ENCODE measurements at places on chromosomes 4 and X.

GRCh38 chr4:37555322-37555721 lies 130.9 kb downstream of the RELL1 start:
- DNase-seq, result no peak

GRCh38 chr4:108830509-108831244 lies 67.8 kb upstream of the ETNPPL start:
- no peak for DNase-seq

DNA sequence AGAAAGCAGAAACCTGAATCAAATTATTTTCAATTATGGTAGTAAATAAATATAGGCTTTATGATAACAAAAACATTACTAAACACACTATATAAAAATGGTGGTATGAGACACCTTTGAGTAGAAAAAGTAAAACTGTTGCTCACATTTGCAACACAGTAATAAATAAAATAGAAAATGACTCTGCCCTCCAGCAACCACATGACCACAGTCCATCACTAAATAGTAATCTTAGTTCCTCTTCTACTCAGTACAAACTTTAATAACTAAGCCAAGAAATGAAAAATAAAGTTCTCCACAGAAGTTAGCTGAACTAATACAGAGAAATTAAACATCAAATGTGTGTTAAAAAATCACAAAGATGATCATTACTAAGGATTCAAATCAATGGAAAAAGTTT lies 108.5 kb downstream of the ADGRA3 start:
- DNase-seq, result no peak

DNA sequence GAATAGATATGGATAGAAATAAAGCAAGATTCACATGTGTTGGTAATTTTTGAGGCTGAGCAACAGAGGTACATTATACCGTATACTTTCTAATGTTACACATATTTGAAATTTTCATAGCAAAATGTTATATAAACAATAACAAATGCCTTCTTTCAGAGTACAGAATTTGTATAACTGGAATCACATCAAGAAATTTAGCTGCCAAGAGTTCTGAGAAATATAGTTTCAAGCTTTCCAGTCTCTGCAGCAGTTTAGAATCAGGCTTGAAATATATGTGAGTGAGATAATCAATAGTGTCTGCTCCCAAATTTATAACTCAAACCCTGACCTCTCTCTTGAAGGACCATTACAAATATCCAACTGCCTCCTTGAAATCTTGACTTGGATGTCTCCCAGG lies 23.8 kb downstream of the FAM184B start:
- DNase-seq, result no peak

DNA sequence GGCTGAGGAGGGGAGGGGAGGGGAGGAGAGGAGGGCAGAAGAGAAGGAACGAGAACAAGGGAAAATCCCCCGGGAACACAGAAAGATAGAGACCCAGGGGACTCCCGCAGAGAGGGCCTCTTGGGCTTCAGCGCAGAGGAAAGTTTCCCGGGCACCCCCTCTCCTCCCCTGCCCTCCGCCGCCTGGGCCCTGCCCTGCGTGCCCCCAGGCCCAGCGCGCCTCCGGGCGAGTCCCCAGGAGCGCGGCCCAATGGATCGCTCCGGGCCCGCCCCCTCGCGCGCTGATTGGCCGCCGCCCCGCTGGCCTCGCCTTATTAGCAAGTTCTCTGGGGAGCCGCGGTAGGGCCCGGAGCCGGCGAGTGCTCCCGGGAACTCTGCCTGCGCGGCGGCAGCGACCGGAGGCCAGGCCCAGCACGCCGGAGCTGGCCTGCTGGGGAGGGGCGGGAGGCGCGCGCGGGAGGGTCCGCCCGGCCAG lies at the start of gene MSX1:
MSX1 (plus strand) TSS at position 341 of the 474 bp plus-strand sequence. CDS start 235 bp downstream, outside the sequence.
- peak; percentile 82 for DNase-seq

GRCh38 chr4:145285928-145286327 lies 105.5 kb upstream of the OTUD4 start:
- peak; percentile 13 for DNase-seq

GRCh38 chr4:139720806-139721205 lies 55.2 kb downstream of the MGST2 start:
- no peak for DNase-seq

- no peak for DNase-seq
Observed at GRCh38 chr4:83285055-83285407, 433 bp upstream of the COQ2 start.

DNA sequence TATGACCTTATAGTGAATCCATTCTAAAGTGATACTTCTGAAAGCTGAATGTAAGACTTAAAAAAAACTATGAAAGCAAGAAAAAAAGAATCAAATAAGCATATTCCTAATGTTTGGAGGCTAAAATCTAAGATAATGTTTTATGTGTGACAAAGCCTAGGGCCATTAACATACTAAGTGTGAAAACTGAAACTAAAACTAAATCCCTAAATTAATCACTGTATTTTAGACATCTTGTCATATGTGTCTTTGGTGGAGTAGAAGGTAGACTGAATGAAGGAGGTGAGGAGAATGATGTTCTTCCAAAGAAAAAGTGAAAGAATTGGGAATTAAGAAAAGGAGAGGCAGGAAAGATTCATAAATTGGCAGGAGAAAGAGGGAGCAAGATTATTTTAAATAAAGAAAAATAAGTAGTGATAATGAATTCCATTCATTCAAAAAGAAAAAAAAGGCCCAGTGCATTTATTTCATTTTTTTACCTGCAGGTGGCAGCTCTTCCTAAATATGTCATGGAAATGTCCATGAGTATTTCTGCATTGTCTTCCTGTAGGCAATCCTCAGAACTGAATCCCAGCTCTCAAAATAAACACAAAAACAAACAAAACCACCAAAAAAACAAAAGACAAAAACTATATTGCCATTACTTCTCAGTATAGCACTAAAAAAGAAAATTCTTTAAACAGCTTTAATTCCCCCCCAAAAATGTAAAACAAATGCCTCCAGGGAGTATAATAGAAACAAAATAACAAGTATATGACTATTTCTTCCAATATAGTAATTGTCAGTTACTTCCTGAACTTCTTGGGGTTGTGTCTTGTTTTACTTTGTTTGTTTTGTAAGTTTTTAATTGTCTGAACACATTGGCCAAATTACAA lies 17.0 kb upstream of the AP1AR start:
- DNase-seq, result peak; percentile 58

- no peak for DNase-seq
Observed at GRCh38 chrX:3763111-3763510, 49.7 kb upstream of the PRKX start.

DNA sequence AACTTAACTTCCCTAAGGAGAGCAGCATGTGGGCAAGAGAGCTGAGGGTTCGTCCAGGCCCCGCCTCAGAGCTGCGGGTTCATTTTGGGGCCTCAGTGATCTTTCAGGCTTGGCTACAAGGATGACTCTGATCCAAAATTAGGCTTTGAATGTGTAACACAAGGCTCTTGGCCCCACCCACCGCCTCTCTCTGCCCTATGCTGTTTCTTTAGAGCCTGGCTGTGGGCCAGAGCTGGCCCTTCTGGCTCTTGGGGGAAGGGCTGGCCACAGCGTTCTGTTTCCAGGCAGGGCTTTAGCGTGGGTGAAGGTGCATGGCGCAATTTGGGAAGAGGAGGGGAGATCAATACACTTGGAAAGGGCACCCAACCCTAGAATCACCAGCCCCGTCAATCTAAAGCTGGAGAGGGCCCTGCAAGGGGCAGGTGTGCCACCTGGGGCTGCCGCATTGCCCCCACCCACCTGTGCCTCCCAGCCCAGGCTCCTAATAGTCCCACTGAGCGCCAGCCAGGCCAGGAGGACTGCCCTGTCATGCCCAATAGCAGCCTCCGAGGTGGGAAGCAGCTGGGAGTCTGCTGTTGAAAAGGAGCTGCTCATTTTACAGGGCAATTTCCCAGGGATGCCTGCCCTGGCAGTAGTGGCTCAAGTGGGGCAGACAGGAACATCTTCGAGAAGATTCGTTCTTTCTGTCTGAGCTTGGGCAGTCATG lies 84.5 kb upstream of the MAML3 start:
- no peak for DNase-seq

- no peak for DNase-seq
Observed at GRCh38 chr4:182293691-182294255, 50.6 kb downstream of the TENM3 start.

GRCh38 chr4:138677748-138678147 lies 337.8 kb upstream of the NOCT start:
- DNase-seq, result peak; percentile 18

DNA sequence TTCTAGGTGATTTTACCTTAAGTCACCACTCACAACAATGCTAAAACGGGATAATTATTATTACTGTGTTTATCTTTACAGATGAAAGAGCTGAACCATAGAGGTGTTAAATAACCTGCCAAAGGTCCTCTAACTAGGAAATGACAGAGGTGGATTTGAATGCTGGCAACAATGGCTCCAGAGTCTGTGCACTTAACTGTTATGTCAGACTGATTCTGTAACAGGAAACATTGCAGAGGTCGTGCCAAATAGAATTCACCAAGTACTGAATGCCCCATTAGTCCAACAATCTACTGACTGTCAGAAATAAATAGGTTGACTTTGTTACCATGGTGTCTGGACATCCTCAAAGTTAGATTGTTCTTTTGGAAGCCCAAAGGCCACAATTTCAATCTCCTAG lies 20.9 kb upstream of the USP27X start:
- DNase-seq, result no peak

DNA sequence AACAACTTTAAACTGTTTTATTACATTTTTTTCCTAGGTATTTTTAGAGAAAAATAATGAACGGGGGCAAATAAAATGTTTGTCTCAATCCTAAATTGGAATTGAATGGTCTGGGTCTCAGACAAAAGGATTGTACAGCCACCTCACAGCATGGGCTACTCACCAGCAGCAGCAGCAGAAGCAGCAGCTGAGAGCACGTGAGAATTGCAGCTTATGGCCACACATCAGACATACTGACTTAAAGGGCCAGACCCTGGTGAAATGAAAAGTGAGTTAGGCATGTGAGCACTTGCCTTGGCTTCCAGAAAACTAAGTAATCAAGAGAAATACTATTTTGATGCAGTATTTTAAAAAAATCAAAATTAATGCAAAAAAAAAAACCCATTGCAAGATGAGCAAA lies 56.6 kb downstream of the AASDH start:
- no peak for DNase-seq

DNA sequence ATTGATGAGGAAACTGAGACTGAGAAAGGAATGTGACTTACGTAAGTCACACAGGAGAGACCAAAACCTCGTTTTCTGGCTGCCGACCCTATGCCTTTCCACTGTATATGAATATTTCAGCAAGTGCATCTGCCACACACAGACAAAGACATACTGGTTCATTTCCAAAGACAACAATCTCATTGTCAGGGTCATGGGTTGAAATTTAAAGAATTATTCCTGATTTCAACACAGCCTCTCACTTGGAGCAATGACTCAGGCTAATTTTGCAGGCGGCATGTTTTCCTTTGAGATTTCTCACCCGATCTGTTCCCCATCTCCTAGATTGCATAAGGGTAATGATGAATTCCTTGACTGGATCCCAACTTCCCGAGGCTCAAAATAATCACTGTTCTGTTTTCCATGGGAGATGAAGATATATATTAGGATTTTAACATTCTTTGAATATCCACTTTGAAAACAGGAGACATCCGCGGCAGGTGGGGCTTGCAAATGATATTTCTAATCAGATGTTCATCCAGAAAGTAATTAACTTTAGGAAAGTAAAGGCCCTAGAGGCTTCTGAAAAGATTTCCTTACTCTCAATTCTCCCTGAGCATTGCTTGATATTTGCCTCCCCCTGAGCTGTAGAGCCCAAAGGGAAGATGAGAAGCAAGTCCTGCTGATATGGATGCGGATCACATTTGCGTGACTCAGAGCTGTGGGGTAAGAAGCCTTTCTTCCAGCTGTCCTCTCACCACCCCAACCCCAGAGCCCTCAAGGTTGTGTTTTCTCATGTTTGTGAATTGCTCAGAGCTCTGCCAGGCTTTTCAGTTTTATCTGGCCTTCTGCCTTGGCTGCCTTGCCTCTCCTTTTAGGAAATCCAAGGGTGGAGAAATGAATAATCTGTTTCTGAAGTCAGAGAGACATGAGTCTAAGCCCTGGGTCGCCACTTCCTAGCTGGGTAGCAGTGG lies 361.1 kb upstream of the BOD1L1 start:
- DNase-seq, result no peak

DNA sequence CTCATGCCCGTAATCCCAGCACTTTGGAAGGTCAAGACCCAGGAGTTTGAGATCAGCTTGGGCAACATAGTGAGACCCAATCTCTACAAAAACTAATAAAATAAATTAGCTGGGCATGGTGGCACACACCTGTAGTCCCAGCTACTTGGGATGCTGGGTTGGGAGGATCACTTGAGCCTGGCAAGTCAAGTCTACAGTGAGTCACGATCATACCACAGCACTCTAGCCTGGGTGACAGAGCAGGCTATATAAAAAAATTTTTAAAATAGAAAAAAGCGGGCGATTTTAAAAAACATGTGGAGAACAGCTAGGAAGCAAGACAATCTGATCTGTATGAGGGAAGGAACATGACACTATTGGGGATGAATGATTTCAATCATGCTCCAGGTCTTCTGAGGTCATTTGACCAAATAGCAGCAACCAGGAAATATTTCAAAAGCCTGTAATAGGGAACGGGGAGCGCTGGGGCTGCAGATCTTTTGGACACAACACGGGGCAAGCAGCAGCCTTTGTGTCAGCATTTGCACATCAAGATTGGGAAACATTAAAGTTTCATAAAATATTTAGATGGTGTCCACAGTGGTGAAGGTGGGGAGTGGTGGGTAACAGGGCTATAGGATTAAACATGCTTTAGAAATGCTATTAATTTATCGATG lies 48.3 kb upstream of the GUCY1A1 start:
- no peak for DNase-seq

- DNase-seq, result no peak
Observed at GRCh38 chrX:20499763-20500162, 233.1 kb upstream of the RPS6KA3 start.

DNA sequence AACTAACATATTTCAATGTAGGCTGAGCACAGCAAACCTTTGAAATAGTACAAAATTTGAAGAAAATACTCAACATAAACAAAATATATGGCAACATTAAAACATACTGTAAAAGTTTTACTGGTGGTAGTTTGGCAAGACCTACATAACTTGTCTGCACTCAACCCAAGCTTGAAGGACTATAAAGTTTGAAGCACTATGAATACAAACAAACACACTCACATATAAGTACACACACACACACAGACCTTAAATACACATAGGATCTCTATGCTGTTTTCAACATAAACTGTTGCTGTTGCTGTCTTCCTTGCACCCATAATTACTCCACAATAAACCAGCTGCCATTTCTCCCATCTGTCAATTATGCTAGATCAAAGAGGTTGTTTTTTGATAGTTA lies 589.6 kb downstream of the IL15 start:
- DNase-seq, result no peak

Data from ACHN (cell line).